Activated CD8-positive, alpha-beta memory T cell treated with anti-CD3 and anti-CD28 coated beads, Interleukin-2, amount 10 ng/mL, durations not matched to agents 7 days and 5 days (primary cell): ENCODE measurements at places on chromosomes 16 and 17.
A peak's percentile ranks its signal among the peaks of the same experiment; 100 is the strongest.

GRCh38 chr17:68567581-68567980 is 33.6 kb downstream of the FAM20A start:
- DNase-seq = no peak

- DNase-seq = peak; percentile 64
Measured at GRCh38 chr17:82231562-82232321, 2.9 kb downstream of the SLC16A3 start.

GRCh38 chr17:2749784-2750181 is 331 bp upstream of the CCDC92B start:
- peak; percentile 74 for DNase-seq

GRCh38 chr17:3710951-3711383 is 12.7 kb upstream of the HASPIN start:
- peak; percentile 90 for DNase-seq

- no peak for DNase-seq
Measured at GRCh38 chr17:1492249-1493206, at the start of gene MYO1C. Gene MYO1C (minus strand): TSS chr17:1492686. CDS start chr17:1492487, 199 bp downstream.

DNA sequence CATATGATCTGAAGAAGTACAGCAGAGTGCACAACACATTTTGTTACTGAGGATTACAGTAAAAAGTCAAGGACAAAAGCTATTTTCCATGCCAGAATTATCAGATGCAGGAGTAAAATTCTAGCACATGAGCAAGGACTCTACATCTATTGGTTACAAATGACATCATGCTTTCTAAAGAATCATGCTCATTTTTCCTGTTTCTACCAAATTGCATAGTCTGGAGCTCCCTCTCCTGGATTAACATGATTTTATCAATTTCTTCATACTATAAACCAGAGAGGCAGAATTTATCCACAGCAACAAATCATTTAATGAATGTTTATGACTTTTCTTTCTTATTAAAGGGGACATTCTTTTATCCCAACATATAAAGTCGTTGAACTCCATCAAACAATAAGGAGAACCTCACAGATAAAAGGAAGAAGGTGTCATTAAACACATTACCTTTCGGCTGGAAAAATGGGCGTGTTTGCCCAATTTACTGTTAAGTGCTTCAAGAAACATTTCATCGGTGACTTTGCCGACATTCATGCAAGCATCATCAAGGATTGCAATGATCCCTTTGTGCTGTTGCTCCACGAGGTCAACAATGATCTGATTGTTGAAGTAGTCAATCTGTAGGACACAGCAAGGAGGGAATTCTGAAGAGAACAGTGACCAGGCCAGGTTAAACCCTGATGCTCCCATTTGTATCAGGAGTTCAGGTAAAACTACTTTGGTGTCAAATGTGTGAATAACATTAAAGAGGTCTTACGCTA is 121.7 kb downstream of the MYO1D start:
- no peak for DNase-seq

GRCh38 chr16:68287276-68288251 is 23.2 kb downstream of the SLC7A6OS start:
- DNase-seq = peak; percentile 47

DNA sequence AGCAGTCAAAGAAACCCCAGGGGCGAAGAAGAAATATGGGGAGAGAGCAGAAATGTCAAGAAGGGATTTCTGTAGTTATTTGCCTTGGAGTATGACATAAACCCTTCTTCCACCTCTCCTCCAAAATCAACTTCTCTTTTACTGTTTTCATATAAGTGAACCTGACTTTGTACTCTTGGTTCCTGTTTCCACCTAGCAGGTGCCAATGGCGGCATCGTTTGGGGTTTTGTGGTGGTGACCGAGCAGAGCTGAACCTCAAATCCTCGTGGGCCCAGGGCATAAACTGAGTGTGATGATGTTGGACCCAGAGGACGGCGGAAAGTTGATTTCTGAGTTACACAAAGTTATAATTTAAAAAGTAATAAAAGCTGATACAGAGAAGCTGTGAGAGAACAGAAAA is 39.6 kb upstream of the PSMD7 start:
- DNase-seq = no peak

- DNase-seq = peak; percentile 1
Measured at GRCh38 chr17:77706938-77707337, 251.6 kb upstream of the TNRC6C start.

DNA sequence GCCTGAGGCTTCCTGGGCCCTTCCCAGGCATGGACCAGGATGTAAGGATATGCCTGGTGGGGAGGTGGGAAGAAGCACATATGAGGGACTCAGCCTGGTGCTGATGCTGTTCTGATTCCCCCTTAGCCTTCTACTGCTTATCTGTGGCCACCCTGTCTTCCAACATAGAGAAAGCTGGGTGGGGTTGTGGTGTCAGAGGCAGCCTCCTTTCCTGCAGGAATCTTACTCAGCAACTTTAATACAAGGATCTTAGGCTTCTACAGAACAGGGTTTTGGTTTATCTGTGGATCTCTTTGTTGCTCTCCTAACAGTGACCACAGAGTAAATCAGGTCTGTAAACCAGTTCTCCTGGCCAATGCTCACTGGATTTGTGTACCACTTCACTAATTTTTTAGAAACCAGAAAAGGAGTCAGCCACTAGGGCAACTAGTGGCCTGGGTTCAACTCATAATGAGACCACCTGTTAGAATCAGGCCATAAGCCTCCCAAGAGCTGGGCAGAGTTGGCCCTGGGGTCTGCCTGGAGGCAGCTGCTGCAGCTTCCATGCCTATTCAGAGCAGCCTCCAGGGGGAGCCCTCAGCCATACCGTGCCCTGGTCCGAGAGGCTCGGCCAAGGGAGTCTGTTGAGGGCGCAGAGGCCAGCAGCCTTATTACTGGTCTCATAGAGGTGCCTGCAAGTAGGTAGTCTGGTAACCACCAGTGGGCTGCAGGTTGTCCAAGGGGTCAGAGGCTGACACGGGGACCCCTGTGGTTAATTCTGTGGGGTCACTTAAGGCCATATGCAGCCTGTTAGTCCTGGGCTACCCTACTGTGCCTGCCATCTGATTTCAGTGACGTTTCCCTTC is 7.1 kb downstream of the HAS3 start:
- peak; percentile 65 for DNase-seq

DNA sequence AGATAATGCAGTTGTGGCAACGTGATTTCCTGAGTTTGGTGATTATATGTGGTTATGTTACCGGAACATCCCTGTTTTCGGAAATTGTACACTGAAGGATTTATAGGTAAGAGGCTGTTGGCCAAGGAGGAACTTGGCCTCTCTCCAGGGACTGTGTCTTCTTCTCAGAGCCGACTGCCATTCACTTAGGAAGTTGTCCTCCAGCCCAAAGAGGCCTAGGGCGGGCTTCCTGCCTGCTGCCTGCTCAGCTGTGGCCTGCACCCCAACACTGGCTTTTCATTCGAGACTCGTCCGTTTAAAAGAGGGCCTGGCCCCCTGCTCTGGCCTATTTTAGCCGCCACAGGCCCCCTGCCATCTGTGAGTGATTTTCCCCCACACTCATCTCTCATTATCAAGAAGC is 64.3 kb downstream of the ZDHHC7 start:
- no peak for DNase-seq
